ENCODE measurements at places on chromosomes 1 and 21.
A peak's percentile ranks its signal among the peaks of the same experiment; 100 is the strongest.

GRCh38 chr1:181424786-181425403 is 58.4 kb upstream of the CACNA1E start:
- peak; percentile 66 for DNase-seq

DNA sequence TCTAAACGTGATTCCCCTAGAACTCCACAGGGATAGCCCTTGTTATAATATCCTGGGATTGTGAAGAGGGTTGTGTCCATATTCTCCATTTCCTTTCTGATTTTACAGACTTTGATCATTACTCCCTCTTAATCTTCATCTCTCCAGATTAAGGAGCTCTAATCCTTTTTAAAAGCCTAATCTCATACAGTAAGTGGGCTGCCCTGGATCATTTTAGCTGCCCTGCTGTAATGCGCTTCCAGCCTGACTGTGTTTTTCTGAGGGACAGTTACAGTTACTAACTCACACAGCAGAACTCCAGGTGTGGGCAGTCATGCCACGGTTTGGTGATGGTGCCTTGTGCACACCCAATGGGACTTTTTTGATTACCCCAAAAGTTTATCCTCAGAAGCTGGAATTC is 33.5 kb downstream of the PROX1 start:
- no peak for DNase-seq

- no peak for DNase-seq
These were observed 44.3 kb upstream of the COL24A1 start for GRCh38 chr1:86200901-86201300.

DNA sequence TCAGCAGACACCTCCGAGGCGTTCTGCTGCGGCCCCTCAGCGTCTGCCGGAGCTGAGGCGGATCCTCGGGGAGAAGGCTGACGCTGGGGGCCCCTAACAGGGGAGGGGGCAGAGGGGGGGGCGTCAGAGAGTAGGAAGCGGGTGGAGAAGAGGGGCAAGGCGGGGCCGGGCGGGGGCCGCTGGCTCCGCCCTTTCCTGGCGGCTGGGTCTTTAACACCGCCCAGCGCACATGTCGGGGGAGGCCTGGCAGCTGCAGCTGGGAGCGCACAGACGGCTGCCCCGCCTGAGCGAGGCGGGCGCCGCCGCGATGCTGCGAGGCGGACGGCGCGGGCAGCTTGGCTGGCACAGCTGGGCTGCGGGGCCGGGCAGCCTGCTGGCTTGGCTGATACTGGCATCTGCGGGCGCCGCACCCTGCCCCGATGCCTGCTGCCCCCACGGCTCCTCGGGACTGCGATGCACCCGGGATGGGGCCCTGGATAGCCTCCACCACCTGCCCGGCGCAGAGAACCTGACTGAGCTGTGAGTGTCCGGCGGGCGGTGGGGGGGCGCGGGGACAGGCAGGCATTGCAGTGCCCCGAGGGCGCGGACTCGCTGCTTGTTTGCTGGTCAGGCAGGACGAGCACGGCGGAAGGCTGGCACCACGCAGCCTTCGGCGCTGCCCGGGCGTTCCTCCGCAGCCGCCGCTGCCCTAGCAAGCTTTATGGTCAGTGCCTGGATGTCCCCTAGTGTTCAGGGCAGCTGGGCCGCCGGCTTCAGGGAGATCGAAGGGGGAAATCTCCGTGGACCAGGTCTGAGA is at the start of gene NTRK1:
NTRK1 (plus strand) TSS at position 238 of the 796 bp plus-strand sequence; CDS start at position 308, 70 bp downstream.
- no peak for DNase-seq

DNA sequence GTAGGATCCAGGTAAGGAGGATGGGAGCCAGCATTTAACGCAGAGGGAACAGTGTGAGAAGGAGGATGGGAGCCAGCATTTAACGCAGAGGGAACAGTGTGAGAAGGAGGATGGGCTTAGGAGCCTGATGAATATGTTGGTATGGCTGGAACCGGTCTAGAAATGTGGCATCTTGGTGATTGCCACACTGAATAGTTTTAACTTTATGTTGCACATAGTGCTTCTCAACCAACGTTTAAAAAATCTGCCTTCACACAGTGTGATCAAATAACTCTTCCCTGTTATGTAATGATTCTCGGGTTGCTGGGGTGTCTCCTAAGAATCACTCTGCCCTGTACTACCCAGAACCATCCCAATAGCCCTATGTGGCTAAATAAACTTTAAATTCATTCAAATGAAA is 146.9 kb upstream of the DUSP10 start:
- DNase-seq: no peak

GRCh38 chr21:45695086-45695485 is 51.6 kb downstream of the PCBP3 start:
- DNase-seq: no peak

DNA sequence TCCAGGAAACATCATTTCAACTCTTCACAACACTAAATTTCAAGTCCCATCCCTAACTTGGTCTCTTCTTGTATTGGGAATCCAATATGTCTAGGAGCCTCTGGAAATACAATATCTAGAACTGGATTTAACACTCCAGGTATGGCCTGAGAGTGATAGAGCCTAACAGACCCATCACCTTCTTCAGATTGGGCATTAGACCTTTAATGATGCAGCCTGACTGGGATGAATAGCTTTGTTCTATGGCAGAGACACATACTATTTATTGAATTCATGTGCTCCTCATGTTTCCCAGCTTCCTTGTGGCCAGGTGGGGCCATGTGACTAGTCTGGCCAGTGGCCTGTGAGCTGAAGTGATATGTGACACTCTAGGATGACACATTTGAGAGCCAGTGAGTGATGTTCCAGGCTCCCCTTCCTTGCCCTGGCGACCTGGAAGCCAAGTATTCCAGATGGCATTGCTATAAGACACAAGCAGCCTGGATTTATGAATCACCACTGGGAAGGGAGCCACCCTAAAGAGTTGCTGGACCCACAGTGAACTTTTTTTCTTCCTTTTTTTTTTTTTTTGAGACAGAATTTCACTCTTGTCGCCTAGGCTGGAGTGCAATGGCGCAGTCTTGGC is 31.0 kb upstream of the POU3F1 start:
- DNase-seq: no peak

DNA sequence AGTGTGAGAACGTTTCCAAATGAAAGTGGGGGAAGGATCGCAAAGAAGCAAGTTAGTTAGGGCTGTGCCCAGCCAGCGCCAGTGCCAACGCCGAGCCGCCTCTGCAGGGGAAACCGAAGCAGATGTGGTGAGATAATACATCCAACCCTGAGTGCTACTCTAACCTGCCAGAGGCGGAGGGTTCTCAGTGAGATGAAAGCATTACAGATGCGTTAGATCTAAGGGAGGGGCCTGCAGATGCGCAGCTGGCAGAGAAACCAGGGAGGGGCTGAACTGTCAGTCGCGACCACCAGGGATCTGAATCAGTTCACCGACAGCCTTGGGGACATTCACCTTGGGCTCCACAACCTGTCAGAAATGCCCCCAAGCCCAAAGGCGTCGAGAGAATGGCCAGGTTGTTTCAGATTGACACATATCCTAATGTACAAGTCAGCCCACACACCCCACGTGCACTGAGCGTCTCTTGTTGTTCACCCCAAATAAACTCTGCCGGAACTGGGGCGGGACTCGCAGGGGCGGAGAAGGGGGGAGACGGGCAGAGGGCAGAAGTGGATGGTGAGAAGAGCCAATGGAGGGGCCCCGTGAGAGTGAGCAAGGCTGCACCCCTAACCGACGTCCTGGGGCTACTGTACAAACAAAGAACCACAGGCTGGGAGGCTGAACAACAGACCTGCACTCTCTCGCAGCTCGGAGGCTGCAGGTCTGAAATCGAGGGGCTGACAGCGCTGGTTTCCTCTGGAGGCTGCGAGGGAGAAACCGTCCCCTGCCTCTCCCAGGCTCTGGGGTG is 8.7 kb upstream of the UMODL1 start:
- DNase-seq: no peak

DNA sequence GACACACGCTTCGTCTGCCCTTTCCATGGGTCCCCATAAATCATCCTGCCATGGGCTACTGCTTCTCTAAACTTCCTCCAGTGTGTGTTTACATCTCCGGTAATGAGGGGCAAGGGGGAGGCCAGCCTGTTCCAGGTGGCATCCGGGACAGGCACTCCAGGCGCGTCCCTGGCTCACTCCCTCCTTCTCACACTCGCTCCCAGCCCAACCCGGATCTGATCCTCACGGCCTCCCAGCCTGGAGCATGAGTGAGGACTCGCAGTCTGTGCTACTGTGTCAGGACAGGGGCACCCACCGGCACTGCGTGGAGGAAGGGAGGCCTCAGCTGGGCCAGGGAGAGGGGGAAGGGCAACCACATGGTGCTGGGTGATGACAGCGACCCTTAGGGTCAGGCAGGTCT is 225.4 kb downstream of the TRABD2B start:
- no peak for DNase-seq

- DNase-seq: no peak
These were observed 624 bp downstream of the CTSK start for GRCh38 chr1:150807249-150808023.

DNA sequence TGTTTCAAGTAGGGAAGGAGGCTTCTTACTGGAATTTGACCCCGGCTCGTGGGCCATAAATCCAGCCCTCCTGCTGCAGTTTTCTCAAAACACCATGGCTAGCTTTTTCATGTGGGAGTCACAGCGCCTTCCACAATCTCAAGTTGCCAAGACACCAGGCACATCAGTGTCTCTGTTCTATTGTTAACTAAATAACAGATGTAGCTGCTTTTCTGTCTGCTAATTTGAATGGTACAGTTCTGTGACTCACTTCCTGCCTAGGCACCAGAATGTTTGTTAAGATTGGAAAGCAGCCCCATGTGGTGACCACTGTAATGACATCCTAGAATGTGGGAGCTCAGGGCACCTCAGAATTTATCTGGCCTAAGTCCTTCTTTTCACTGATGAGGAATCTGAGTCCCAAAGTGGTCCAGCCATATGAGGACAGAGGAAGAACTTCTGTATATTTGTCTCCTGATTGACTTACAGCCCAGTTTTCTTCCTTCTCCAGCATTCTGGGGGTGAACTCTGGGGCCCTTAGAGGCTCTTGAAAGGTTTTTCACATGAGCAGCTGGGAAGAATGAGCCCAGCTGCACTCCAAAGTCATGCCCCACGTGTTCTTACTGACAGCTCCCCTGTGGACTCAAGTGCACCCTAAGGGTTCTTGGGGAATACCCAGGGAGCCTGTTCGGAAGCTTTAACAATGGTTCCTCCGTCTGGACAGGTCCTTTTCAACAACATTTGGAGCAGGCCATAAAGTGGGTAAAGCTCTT is 27.5 kb downstream of the TRIM45 start:
- no peak for DNase-seq

DNA sequence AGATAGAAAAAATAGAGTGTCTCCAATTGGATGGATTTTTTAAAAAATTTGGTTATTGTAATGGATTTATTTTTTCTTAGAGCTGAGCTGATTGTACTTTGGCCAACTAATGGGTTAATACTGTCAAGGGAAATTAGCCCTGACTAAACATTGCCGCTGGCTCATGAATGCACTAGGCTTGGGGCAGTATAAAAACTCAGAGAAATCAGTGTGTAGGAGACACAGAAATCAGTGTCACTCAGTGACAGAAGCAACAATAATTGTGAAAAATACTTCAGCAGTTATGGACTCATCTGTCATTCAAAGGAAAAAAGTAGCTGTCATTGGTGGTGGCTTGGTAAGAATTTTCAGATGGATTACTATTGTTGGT is at the start of gene KMO:
KMO (plus strand) TSS at position 217 of the 370 bp plus-strand sequence; CDS start at position 284, 67 bp downstream.
- no peak for DNase-seq

DNA sequence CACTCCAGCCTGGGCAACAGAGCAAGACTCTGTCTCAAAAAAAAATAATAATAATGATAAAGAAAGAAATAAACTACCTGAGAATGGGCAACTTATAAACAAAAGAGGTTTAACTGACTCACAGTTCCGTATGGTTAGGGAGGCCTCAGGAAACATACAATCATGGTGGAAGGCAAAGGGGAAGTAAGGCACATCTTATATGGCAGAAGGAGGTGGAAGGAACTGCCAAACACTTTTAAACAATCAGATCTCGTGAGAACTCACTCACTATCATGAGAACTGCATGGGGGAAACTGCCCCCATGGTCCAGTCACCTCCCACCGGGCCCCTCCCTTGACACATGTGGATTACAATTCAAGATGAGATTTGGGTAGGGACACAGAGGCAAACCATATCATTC is 6.3 kb upstream of the EGLN1 start:
- DNase-seq: no peak

DNA sequence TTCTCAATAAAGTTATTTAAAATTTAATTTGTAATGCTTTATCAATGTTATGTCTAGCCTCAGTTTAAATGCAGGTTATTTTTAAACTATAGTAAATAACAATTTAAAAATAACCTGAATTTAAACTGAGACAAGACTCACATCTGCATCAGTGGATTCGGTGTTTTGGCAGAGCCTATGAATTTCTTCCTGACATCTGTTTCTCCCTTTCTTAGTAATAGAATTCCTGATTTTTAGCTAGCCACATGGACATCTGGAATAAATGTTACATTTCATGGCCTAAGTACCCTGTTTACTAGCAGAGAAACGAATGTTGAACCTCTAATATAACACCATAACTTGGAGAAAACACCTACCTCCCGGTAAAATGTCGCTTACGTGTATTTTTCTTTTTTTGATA is 1141.6 kb upstream of the ADGRL2 start:
- DNase-seq: no peak

- no peak for DNase-seq
These were observed 50.2 kb upstream of the SCCPDH start for GRCh38 chr1:246674049-246674448.

- DNase-seq: no peak
These were observed 4.8 kb upstream of the IFNLR1 start for GRCh38 chr1:24191860-24192259.

DNA sequence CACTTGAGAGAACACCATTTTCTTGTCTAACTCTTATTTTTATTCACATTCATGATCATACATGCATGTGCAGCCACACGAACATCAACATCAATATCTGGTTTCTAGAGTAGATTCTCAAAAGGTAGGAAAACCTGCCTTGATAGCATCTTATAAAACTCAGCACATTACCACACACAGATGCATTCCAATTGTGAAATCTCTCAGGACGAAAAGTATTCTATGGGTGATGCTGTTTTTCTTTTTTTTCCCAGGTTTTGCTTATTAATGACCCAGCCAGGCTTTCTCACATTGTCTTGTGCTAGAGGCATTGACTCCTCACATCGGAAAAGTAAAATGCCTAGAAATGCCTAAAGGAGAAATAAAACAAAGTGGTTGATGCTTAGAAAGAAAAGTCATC is 562.8 kb downstream of the KIF26B start:
- no peak for DNase-seq

DNA sequence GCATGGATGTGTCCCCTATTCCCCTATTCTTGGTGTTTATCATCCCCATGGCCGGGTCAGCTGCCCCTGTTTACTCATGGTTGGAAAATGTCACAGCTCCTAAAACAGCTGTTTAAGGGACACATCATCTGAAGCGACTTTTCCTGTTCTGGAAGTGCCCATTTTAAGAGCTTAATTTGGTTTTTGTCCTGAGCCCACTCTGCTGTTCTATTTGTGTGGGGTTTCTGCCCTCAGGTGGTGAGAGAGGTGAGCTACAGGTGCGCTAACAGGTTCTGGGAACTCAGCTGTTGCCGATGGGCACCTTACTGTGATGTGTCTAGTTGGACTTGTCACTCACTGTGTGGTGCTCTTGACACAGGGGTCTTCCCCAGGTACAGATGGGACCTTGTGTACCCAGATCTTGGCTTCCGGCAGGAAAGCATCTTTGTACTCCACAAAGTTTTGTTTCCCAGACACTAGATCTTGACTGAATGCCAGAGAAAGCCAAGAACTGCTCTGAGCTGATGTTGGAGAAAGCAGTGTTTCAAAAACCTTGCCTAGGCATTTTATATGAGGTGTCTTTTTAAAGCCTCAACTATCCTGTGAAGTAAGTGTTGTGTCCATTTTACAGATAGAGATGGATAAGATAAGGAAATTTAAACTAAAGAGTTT is 59.0 kb upstream of the CD1D start:
- DNase-seq: no peak

All from NCI-H1930 (cell line).